ENCODE measurements at places on chromosomes 12 and 14. TPM values are rescaled to one million over a fixed set of nuclear protein-coding genes. Genes with fewer than 3 reads are reported as not detected.

Gene BHLHE41
- 1.1 TPM for total RNA-seq

Gene ITGA7
- 6.2 TPM for total RNA-seq

Gene NEUROD4
- 3.9 TPM for total RNA-seq

Gene CDC42BPB
- total RNA-seq: 76.4 TPM

GRCh38 chr14:42173206-42173605 is 566.5 kb downstream of the LRFN5 start:
- DNase-seq: no peak

DNA sequence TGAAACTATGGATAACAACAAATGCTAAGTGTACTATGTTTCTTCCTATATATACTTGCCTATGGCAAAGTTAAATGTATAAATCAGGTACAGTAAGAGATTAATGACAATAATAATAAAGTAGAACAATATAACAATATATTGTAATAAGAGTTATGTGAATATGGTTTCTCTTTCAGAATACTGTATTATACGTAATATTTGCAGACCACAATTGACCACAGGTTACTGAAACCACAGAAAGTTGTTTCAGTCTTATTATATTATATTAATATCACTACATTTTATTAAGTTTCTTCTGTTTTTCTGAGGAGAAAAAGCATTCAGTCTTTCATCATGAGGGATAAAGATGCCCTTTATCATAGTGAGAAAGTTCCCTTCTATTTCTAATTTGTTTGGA is 131.2 kb downstream of the EML1 start:
- DNase-seq: no peak

- no peak for DNase-seq
Measured at GRCh38 chr14:88063811-88064210, 58.9 kb downstream of the GPR65 start.

DNA sequence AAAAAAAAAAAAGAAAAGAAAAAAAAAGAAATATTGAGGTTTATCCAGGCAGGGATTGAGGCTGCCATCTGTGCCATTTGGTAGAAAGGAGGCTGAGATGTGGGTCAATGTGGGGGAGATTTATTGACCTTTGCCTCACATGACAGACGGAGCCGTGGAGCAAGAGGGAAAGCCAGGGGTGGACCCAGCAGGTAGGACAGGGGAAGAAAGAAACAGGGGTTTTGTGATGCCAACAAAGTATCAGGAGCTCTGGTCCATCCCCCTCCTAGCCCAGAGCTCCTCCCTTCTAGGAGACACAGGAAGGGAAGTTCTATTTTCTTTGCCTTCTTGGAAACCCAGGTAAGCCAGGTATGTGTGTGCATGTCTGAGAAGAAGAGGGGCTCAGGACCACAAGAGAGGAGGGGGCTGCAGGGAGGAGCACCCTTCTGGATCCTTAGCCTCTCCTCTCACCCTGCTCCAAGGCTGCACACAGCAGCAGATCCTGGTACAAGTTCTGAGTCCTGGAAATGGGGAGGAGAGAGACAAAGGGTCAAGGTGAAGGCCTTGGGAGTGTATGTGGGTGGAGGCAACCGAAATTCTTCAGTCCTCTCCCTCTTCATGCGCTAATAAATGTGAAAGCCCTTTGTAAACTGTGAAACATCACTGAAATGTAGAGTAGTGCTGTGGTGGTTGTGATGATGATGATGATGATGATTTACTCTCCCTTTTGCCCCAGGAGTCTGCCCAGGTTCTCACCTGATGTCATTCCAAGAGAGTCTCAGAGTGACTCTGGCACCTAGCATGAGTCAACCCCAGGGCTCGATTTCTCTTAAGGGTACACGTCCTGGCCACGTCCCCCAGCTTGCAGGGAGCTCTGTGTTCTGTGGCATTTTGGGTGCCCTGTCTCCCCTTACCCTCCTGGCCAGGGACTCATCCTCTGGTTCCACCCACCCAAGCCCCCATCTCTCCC is 26.3 kb downstream of the ZFP36L1 start:
- DNase-seq: no peak

- no peak for DNase-seq
Measured at GRCh38 chr14:76695263-76695920, 65.9 kb upstream of the VASH1 start.

- no peak for DNase-seq
Measured at GRCh38 chr12:106581543-106582248, 1.1 kb upstream of the RFX4 start.

DNA sequence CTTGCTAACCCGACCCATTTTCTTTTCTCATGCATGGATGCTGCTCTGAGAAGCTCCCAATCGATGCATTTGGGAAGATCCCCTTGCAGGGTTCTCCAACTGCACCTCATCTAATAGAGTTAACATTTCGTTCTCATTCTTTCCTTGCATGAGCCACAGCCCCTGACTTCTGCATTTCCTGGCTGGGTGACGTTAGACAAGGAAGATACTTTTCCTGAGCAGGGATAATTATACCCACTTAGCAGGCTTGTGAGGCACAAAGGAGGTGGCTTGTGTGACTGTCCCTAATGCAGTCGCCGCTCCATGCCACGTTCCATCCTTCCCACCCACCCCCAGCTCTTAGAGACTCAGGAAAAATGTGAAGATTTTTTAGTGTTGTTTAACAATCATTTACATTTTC is 195.1 kb downstream of the CHST11 start:
- no peak for DNase-seq

DNA sequence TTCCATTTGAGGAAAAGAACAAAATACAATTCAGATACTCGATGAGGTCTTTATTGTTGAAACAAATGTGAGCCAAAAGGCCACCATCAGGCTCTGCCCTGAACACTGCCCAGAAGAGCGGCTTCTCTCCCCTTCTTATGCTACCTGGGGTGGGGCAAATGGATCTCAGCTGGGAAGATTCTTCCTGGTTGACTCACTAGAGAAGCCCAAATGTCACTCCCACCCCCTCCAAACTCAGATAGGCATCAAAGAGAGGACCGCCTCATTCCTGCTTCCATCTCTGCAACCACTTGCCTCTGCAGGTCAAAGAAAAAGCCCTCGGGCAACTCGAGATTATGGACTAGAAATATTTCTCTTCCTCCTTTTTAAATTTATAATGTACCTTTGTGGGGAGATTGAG is 55.8 kb downstream of the TBX3 start:
- no peak for DNase-seq
